Skeletal muscle cell (primary cell): ENCODE measurements at places on chromosomes 2 and 18.

GRCh38 chr18:23176701-23177432 is 41.6 kb downstream of the CABLES1 start:
- no peak for DNase-seq

- DNase-seq: no peak
These were observed 95.5 kb downstream of the ZNF521 start for GRCh38 chr18:25256439-25256838.

GRCh38 chr2:38666556-38666910 is 619 bp downstream of the GALM start:
- no peak for DNase-seq

GRCh38 chr18:24402209-24402785 is 4.7 kb upstream of the OSBPL1A start:
- DNase-seq: no peak
